ENCODE measurements at places on chromosomes 4 and X.

- DNase-seq, result no peak
Observed at GRCh38 chrX:47613082-47613481, 6.6 kb downstream of the SYN1 start.

DNA sequence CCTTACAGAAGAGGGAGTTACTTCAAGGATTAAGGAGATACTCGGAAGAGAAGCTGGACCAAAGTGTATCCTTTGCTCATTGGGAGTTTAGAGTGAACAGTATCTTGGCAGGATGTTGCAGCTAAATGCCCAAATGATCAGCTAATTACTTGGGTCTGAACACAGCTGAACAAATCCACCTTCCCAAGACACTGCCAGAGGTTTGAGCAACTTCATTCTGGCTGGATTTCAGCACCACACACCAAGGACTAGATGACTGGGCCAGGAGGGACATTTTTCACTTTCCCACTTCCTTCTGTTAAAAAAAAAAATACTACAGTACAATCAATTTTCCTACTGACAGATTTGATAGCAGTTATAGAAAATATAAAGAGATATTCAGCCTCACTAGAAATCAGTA is 324.6 kb downstream of the MID1IP1 start:
- DNase-seq, result no peak

DNA sequence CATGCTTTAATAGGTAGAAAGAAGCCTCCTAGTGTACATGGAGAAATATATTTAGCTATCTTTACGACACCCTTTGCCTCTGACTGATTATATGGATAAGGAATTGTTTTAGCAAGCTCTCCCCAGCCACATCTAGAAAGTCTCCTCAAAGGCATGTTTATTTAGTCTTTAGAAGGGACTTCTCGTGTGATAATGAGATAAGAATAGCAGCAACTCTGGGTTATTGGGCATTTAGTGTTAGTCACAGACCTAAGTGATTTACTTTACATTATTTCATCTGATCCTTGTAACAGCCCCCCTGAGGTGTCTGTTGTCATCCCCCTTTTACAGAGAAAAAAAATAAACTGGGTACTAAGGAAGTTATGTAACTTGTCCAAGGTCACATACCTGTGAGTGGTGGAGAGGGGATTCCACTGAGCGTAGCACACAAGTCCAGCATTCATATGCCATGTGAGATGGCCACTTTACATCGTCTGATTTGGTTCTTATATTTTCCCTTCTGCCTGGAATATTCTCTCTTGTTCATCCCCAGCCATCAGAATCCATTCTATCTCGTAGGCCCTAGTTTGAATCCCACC is 77.7 kb downstream of the TSPAN7 start:
- DNase-seq, result no peak

GRCh38 chr4:94650134-94650495 is 107.6 kb upstream of the BMPR1B start:
- no peak for DNase-seq

GRCh38 chrX:124093222-124093621 is 131.7 kb downstream of the STAG2 start:
- no peak for DNase-seq

- no peak for DNase-seq
Observed at GRCh38 chrX:132171478-132171877, 43.7 kb upstream of the FRMD7 start.

- DNase-seq, result no peak
Observed at GRCh38 chrX:38232079-38232686, 11.5 kb upstream of the SRPX start.

- DNase-seq, result no peak
Observed at GRCh38 chrX:69615342-69615741, 571 bp upstream of the EDA start.

DNA sequence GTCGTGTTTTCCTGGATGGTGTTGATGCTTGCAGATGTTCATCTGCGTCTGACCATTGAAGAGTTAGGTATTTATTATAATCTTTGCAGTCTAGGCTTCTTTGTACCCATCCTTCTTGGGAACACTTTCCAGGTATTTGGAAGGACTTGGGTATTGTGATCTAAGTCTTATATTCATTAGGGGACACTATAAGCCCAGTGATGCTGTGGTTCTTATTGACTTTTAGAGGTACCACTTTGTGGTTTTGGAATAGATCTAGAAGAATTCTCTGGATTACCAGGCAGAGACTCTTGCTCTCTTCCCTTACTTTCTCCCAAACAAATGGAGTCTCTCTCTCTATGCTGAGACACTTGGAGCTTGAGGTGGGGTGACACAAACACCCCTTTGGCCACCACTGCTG is 41.6 kb downstream of the AFM start:
- no peak for DNase-seq

- DNase-seq, result no peak
Observed at GRCh38 chr4:9969526-9970398, 51.5 kb downstream of the SLC2A9 start.

GRCh38 chr4:4923201-4923600 is 63.7 kb downstream of the MSX1 start:
- DNase-seq, result no peak

GRCh38 chr4:140061194-140061593 is 92.8 kb downstream of the MAML3 start:
- DNase-seq, result no peak

DNA sequence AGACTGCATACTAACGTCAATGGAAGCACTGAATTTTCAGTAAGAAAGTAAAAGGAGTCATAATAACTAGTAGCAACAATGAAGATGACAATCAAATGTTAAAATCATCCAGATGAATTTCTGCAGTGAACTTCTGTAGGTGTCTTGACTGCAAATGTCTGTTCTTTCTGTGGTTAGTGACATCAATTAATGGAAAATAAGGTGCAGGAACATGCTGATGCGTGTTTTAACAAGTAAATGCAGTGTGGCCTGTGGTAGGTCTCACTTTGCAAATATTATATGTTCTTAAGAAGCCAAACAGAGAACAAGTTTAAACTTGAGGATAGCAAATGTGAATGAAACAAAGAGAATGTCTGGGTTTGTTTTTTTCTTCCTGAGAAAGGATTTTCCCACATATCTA is 2.6 kb upstream of the DTHD1 start:
- DNase-seq, result no peak

- DNase-seq, result no peak
Observed at GRCh38 chrX:95875661-95876060, 809.0 kb upstream of the DIAPH2 start.

DNA sequence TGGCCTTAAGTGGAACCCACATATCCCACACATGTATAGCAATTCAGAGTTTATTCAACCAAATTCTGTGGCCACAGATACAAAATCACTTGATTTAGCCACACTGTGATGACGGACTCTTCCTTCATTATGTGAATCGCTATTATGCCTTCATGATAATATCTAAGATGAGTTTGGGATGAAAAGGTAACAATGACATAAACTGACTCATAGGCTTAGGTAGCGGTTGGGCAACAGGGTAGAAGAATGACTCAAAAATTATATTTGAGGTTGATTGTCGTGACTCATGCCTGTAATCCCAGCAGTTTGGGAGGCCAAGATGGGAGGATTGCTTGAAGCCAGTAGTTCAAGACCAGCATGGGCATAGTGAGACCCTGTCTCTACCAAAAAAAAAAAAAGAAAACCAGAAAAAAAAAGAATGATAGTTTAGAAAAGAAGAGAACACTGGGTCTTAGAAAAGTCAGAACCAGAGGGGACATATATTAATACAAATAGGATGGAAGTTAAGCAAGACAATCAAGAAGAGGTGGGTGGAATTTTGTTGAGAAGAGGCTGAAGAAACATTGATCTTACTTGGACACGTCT is 70.4 kb upstream of the USP9X start:
- DNase-seq, result no peak

DNA sequence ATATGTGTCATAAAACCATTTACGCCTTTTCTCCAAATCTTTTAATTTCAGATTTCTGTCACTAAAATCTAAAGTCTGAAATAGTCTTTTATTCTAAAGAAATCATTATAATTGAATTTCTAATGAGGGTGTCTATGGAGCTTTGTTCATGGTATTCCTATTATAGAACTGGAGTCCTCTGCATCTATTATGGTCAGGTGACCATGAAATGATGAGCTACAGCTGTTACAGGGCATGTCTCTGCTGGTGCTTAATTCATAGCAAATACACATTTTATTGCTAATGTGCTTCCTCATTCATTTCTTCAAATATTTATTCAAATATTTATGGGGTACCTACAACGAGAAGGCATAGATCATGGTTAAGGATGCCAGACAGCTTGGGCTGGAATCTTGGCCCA is 126.1 kb downstream of the NAA11 start:
- DNase-seq, result no peak

- no peak for DNase-seq
Observed at GRCh38 chrX:39950018-39950688, 147.6 kb downstream of the BCOR start.

DNA sequence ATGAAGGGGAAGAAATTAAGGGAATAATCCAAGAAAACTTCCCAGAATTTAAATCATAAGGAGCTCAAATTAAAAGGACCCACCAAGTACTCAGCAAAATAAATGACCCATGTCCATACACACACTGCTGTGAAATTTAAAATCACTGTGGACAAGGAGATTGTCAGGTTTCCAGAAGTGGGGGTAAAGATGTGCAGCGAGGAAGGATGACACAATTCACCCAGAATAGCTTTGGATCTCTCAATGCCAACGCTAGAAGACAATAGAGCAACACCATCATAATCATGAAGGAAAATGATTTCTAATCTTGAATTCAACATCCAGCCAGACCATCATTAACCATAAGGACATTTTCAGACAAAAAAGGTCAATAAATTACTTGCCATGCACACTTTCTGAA is 65.7 kb downstream of the CASK start:
- DNase-seq, result no peak

- DNase-seq, result no peak
Observed at GRCh38 chr4:135191596-135191995, 990.0 kb upstream of the PABPC4L start.

- no peak for DNase-seq
Observed at GRCh38 chr4:6591313-6591712, 16.3 kb downstream of the MAN2B2 start.

DNA sequence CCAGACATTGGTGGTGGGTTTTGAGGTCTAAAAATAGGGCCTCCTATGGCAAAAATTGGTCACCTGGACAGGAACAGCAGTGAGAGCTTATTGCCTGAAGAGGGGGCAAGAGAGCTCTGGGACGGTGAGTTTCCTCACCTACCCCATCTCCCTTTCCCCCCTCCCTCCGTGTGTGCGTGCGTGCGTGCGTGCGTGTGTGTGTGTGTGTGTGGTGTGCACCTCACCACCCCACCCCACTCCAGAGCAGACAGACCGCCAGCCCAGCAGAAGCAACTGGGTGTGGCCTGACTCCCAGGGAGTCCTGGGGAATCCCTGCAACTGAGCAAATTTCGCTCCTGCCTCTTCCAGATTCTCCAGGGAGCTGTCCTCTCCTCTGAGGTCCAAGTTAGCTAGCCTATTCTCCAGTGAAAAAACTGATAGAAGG is 44.7 kb downstream of the PRPS1 start:
- peak; percentile 37 for DNase-seq

- no peak for DNase-seq
Observed at GRCh38 chr4:121088867-121089266, 16.5 kb upstream of the NDNF start.

DNA sequence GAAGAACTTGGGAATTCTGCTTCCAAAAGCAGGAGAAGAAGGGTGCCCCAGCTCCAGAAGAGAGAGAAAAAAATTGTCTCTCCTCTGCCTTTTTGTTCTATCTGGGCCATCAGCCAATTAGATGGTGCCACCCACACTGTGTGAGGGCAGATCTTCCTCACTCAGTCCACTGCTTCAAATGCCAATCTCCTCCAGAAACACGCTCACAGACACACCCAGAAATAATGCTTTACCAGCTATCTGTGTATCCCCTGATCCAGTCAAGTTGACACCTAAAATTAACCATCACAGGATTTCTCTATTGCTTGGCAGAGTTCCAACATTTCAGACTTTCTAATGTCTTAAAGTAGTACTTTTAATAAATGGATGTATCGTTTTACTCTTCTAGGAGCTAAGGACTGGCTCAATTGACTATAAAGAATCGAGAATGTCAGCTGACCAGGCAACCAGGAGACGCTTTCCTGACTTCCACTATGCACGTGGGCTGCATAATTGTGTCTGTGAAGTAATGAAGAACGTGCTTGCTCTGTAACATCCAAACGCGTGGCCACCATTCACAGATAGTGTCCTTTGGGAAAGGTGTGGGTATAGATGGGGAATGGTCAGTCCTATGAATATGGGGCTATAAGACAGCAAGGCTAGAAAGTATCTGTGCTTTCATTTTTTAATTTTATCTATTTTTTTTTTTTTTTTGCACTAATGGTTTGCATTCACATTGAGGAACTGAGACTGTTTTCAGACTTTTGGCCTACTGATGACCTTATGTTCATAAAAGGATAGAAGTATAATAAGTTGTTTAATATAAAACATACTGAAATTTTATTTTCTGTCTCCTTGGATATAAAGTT is 9.9 kb upstream of the SMIM20 start:
- no peak for DNase-seq

- no peak for DNase-seq
Observed at GRCh38 chrX:46961574-46962283, 49.5 kb downstream of the JADE3 start.

- DNase-seq, result no peak
Observed at GRCh38 chrX:70476166-70476933, 31.7 kb downstream of the DLG3 start.

Data from stimulated activated CD8-positive, alpha-beta memory T cell treated with anti-CD3 and anti-CD28 coated beads, Interleukin-4, amount 100 ng/mL, for 1 hour (primary cell).